Naive thymus-derived CD4-positive, alpha-beta T cell (primary cell): ENCODE measurements at places on chromosomes 6 and 20. TPM values are rescaled to one million over a fixed set of nuclear protein-coding genes. Genes with fewer than 3 reads are reported as not detected.

DNA sequence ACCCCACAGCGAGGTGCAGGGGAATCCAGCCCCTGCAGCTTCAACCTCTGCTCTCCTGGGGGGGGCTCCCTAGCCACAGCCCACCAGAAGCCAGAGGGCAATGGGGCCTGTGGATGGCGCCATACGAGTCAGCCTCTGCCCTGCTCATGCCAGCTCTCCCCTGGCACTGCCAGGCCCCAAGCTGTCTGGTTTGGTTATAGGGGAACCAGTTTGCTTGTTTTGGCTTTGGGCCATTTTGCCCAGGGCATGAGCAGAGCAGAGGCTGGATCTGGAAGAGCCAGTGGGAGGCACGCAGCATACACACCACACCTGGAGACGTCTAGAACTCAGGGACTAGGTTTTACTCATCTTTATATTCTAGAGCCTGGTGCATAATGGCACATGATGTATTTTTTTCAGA, 66.7 kb upstream of the SLC22A16 start:
- H3K4me1 ChIP-seq = no peaks in the 10 kb centered on the region
- no peaks in the 10 kb centered on the region for H3K27me3 ChIP-seq
- H3K4me3 ChIP-seq = no peak overlapping the region
- DNase-seq = no peak
- H3K36me3 ChIP-seq = no peaks in the 10 kb centered on the region
- H3K27ac ChIP-seq = no peak overlapping the region

DNA sequence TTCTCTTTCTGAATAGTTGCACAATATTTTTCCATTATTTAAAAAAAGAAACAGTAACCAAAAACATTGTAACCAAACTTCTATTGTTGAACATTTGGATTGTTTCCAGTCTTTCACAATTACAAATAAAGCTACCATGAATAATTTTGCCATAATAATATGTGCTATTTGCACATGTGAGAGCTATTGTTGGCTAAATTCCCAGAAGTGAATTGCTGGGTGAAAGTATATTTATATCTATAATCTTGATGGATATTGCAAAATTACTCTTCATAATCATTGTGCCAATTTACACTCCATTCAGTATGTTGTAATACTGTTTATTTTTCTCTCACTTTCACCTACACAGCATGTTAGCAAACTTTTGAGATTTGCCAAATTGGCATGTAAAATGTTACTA, 36.6 kb upstream of the SLC22A16 start:
- H3K27ac ChIP-seq = no peak overlapping the region
- H3K27me3 ChIP-seq = no peaks in the 10 kb centered on the region
- no peak for DNase-seq
- no peaks in the 10 kb centered on the region for H3K4me1 ChIP-seq

GRCh38 chr20:24718696-24719095, 230.4 kb upstream of the CST7 start:
- no peak overlapping the region for H3K4me3 ChIP-seq
- no peaks in the 10 kb centered on the region for H3K36me3 ChIP-seq
- DNase-seq = no peak
- H3K27ac ChIP-seq = no peak overlapping the region

GRCh38 chr6:113004470-113005270, 657.5 kb downstream of the RFPL4B start:
- no peaks in the 10 kb centered on the region for H3K4me1 ChIP-seq
- no peaks in the 10 kb centered on the region for H3K27me3 ChIP-seq
- H3K36me3 ChIP-seq = no peaks in the 10 kb centered on the region
- no peak for DNase-seq
- no peak overlapping the region for H3K27ac ChIP-seq

- no peak overlapping the region for H3K4me3 ChIP-seq
- no peaks in the 10 kb centered on the region for H3K4me1 ChIP-seq
- H3K36me3 ChIP-seq = no peaks in the 10 kb centered on the region
- H3K27ac ChIP-seq = no peak overlapping the region
- H3K27me3 ChIP-seq = no peaks in the 10 kb centered on the region
- no peak for DNase-seq
Measured at GRCh38 chr6:3841066-3841454, 8.1 kb upstream of the FAM50B start.

Gene TTK
- 0.81 TPM for total RNA-seq

Gene DSP
- not detected for total RNA-seq

DNA sequence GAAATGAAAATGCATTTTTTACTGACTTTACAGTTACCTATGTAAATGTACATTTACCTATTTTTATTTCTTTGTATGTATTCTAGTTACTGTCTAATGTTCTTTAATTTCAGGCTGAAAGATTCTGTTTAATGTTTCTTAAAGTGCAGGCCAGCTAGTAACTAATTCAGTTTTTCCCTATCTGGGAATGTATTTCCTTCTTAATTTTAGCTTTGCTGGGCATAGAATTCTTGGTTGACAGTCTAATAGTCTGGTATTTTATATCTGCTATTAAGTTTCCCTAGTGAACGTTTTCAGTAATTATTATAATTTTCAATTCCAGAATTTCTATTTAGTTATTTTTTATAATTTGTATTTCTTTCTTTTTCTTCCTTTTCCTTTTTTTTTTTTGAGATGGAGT, 186.0 kb upstream of the NOX3 start:
- no peak for DNase-seq
- H3K4me1 ChIP-seq = no peaks in the 10 kb centered on the region

GRCh38 chr6:141483598-141484061, 649.1 kb upstream of the GJE1 start:
- H3K4me3 ChIP-seq = peak overlapping the region; percentile 47
- H3K36me3 ChIP-seq = no peaks in the 10 kb centered on the region
- peaks cover 24% of the 10 kb centered on the region for H3K4me1 ChIP-seq
- H3K27ac ChIP-seq = peak overlapping the region; percentile 68
- H3K27me3 ChIP-seq = no peaks in the 10 kb centered on the region
- peak; percentile 81 for DNase-seq

Gene CD83
- total RNA-seq = 5.1 TPM

Gene ZSCAN23
- total RNA-seq = 2.2 TPM

GRCh38 chr20:47544240-47544639, 42.6 kb downstream of the NCOA3 start:
- H3K27me3 ChIP-seq = no peaks in the 10 kb centered on the region
- DNase-seq = no peak
- no peaks in the 10 kb centered on the region for H3K4me1 ChIP-seq
- H3K4me3 ChIP-seq = no peak overlapping the region
- H3K36me3 ChIP-seq = no peaks in the 10 kb centered on the region

DNA sequence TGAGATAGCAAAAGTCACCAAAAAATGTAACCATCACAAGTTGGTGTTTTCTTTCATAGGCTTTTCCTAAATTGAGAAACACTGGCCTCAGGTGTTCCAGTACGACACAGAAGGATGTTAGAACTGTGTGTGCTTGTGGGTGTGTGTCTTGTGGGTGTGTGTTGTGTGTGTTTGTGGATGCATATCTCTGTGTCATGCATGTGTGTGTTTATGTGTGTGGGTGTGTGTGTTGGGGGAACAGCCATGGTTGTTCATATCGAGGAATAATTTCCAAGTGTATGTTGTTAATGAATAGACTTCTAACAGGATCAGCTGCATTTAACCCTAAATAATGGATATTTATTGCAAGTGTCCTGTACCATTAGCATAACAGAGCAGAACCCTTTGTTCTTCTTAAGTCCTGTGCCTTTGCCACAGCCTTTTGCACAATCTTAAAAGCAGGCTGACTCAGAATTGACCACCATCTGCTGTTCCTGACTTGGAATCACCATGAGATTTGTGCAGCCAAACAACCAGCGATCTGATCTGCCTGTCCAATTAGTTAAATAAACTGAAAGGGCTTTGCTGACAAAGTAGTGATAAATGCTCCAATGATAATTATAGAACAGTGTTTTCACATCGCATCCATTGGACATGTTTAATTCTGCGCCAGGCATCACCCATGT, 7.6 kb downstream of the CD93 start:
- H3K4me1 ChIP-seq = no peaks in the 10 kb centered on the region
- H3K27ac ChIP-seq = no peak overlapping the region
- DNase-seq = no peak
- no peaks in the 10 kb centered on the region for H3K36me3 ChIP-seq
- H3K27me3 ChIP-seq = no peaks in the 10 kb centered on the region

GRCh38 chr20:62523473-62524203, 47.8 kb upstream of the GATA5 start:
- no peaks in the 10 kb centered on the region for H3K36me3 ChIP-seq
- no peaks in the 10 kb centered on the region for H3K4me1 ChIP-seq
- DNase-seq = no peak
- no peak overlapping the region for H3K4me3 ChIP-seq
- no peak overlapping the region for H3K27ac ChIP-seq
- H3K27me3 ChIP-seq = no peaks in the 10 kb centered on the region

DNA sequence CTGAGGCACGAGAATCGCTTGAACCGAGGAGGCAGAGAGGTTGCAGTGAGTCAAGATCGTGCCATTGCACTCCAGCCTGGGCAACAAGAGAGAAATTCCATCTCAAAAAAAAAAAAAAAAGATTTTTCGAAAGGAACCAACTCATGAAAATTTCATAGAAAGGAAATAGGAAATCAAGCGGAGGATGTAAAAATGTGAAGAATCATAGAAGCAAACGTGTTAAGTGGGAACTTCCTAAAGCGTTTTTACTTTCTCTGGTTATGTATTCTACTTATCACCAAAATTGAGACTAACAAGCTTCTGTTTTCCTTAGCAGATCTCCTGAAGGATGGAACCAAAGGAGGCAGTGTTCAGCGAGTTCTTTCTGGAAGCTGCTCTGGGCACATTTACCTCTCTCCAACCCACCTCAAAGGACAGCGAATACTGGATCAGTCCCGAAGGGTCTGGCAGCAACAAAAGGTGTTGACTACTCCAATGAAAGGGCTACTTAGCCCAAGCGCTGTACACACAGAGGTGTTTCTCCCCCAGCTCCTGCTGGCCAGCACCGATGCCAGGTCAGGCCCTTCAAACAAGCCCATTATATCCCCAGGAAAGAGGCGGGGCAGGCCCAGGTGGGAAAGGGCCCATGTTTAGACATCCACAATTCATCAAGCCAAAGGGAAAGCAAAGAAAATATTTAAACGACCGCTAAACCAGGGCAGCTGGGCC, 327.5 kb upstream of the JARID2 start:
- no peak overlapping the region for H3K27ac ChIP-seq
- H3K27me3 ChIP-seq = no peaks in the 10 kb centered on the region
- H3K4me1 ChIP-seq = no peaks in the 10 kb centered on the region
- DNase-seq = no peak
- no peaks in the 10 kb centered on the region for H3K36me3 ChIP-seq

Gene ADGB
- total RNA-seq = not detected

DNA sequence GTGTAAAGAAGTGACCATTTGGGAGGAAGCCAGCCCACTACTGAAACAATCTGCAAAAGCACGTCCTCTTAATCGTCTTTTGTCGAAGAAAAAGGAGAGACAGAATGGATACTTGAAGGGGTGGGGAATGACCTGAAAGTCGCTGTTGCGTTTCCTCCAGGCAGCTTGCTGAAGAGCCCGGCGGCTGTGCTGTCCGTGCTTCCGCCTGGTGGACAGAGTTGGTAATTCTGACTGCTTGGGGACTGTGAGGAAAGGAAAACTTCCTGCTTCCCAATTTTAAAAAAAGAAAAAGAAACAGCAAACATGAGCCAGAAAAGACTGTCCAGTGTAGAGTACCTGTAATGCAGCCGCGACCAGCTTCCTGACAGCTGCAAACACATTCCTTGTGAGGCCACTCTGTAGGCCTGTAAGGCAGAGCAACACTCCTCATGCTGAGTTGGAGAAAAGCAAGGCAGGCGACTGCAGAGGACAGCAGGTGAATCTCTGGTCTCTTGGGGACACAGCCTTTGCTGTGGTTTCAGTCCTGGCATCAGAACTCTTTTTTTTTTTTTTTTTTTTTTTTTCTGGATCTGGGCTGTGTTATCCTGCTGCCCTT, 251.1 kb upstream of the TBX18 start:
- no peaks in the 10 kb centered on the region for H3K36me3 ChIP-seq
- DNase-seq = no peak
- no peaks in the 10 kb centered on the region for H3K4me1 ChIP-seq
- H3K27me3 ChIP-seq = no peaks in the 10 kb centered on the region
- H3K27ac ChIP-seq = no peak overlapping the region

Gene GGTLC1
- not detected for total RNA-seq

- DNase-seq = no peak
- no peak overlapping the region for H3K27ac ChIP-seq
- H3K36me3 ChIP-seq = no peaks in the 10 kb centered on the region
- H3K27me3 ChIP-seq = no peaks in the 10 kb centered on the region
- H3K4me3 ChIP-seq = no peak overlapping the region
Measured at GRCh38 chr20:32991792-32992641, 12.2 kb downstream of the SUN5 start.

GRCh38 chr20:49411221-49411925, 71.1 kb downstream of the KCNB1 start:
- H3K4me3 ChIP-seq = no peak overlapping the region
- H3K4me1 ChIP-seq = no peaks in the 10 kb centered on the region
- no peak overlapping the region for H3K27ac ChIP-seq
- H3K36me3 ChIP-seq = no peaks in the 10 kb centered on the region
- H3K27me3 ChIP-seq = no peaks in the 10 kb centered on the region

- H3K4me3 ChIP-seq = no peak overlapping the region
- H3K4me1 ChIP-seq = no peaks in the 10 kb centered on the region
- H3K36me3 ChIP-seq = no peaks in the 10 kb centered on the region
- H3K27me3 ChIP-seq = peaks cover 7% of the 10 kb centered on the region
- no peak for DNase-seq
Measured at GRCh38 chr6:27575594-27576361, 102.9 kb upstream of the ZNF184 start.

DNA sequence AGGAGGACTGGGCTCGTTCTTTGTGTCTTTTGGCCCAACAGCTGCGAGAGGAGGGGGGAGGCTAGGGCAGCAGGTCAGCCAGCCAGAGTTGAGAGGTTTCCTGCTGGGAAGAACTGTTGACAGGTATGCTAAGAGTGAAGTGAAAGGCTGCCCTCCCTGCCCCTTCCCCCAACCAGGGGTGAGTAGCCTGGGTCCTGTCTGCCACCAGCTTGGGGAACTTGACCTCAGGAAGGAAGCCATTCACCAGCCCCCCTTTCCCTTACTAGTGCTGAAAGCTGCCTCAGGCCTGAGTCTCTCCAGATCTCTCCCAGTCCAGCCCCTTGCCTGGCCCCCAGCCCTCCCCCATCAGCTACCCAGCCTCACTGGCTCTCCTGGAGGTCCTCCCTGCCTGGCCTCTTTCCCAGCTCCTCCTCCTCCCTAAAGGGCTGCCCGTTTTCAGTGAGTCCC, 20.7 kb upstream of the ZNF76 start:
- no peak for DNase-seq
- no peaks in the 10 kb centered on the region for H3K36me3 ChIP-seq
- no peaks in the 10 kb centered on the region for H3K27me3 ChIP-seq

DNA sequence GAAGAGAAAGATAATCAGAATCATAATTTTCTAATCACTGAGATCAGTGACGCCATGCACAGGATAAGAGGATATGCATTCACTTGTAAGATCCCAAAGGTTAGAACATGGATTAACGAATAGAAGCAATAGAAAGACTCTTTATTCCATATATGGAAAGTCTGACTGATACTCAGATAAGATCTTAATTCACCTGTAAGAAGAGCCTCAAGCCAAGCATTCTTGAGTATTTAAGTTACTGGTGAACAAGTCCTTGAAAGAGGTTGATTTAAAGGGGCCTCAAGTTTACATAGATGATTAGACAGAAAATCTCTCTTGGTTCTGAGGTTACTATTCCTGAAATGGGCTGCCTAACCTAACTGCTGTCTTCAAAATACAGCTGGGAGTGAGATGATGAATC, 53.8 kb upstream of the MTRF1L start:
- no peak overlapping the region for H3K4me3 ChIP-seq
- DNase-seq = no peak
- no peaks in the 10 kb centered on the region for H3K4me1 ChIP-seq
- H3K27ac ChIP-seq = no peak overlapping the region

Gene PRDM13
- not detected for total RNA-seq

Gene TSBP1
- total RNA-seq = not detected
